ENCODE measurements at places on chromosomes 5 and 9. TPM values are rescaled to one million over a fixed set of nuclear protein-coding genes. Genes with fewer than 3 reads are reported as not detected.

GRCh38 chr5:132760049-132760420, 12.8 kb downstream of the CCNI2 start:
- no peak for DNase-seq
- no peaks in the 10 kb centered on the region for H3K4me1 ChIP-seq
- no peak overlapping the region for H3K4me3 ChIP-seq
- no peaks in the 10 kb centered on the region for H3K27me3 ChIP-seq
- no peak overlapping the region for H3K27ac ChIP-seq

SARDH gene
- total RNA-seq = 3.0 TPM

PDE6A gene
- total RNA-seq = not detected

DNA sequence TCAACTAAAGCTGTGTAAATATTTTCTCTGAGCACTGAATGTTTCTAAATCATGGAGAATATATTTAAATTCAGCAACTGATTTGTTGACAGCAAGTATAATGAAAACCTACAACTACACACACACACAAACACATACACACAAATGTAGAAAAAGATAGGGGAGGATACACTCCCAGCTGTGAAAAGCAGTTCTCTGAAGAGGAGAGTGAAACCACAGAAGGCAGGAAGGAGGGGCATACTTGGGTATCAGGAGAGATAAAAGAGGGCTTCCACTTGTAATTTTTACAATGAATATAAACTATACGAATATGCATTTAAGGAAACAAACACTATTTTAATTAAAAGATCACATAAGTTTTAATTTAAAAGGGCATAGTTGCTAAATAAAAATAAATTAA, 227.8 kb upstream of the SLC24A2 start:
- no peaks in the 10 kb centered on the region for H3K36me3 ChIP-seq
- no peak overlapping the region for H3K27ac ChIP-seq
- H3K27me3 ChIP-seq = no peaks in the 10 kb centered on the region
- no peak overlapping the region for H3K4me3 ChIP-seq
- H3K4me1 ChIP-seq = no peaks in the 10 kb centered on the region
- DNase-seq = no peak

DNA sequence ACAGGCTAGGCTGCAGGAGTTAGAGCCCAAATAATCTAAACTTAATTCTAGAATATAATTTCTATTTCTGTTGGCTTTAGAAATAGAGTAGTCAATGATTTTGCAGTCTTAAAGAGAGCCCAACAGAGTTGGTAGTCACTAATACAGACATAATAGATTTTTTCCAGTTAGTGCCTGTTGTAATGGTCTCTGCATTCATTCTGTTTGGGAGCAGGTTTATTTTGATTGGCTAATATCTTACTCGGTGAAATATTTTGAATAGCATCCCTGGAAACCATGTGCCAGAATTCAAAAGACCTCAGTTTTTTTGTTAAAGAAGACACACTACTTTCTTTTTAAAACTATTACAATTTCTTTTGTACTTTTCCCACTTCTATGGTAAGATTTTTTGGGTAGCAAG, 107.2 kb downstream of the RASGRF2 start:
- H3K27ac ChIP-seq = no peak overlapping the region
- no peaks in the 10 kb centered on the region for H3K36me3 ChIP-seq
- no peak overlapping the region for H3K4me3 ChIP-seq
- peaks cover 7% of the 10 kb centered on the region for H3K4me1 ChIP-seq
- no peaks in the 10 kb centered on the region for H3K27me3 ChIP-seq

DNA sequence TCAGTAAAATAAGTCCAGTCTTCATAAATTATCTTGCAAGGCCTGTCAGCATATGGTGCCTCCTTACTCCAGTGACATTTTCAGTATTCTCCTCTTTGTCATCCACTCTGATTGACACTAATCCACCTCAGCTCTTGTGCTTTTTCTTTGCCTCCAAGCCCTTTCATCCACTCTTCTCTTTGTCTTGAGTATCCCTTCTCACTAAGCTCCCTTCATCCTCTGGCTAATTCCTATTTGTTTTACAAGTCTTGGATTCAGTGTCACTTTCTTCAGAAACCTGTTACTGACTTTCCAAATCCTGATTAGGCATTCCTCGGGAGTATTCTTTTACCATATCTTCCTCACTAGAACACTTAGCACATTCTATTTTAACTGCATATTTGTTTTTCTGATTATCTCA, 100.6 kb upstream of the VCAN start:
- H3K27ac ChIP-seq = no peak overlapping the region
- DNase-seq = no peak
- no peaks in the 10 kb centered on the region for H3K4me1 ChIP-seq
- no peaks in the 10 kb centered on the region for H3K36me3 ChIP-seq

BHMT2 gene
- total RNA-seq = 15.1 TPM

QRFP gene
- not detected for total RNA-seq

CNTLN gene
- 19.9 TPM for total RNA-seq

GRCh38 chr5:72459089-72459661, 48.0 kb downstream of the ZNF366 start:
- no peak overlapping the region for H3K4me3 ChIP-seq
- H3K36me3 ChIP-seq = no peaks in the 10 kb centered on the region
- H3K27ac ChIP-seq = peak overlapping the region; percentile 55

ACOT12 gene
- not detected for total RNA-seq

- H3K36me3 ChIP-seq = no peaks in the 10 kb centered on the region
- H3K27me3 ChIP-seq = no peaks in the 10 kb centered on the region
- no peaks in the 10 kb centered on the region for H3K4me1 ChIP-seq
- DNase-seq = no peak
- no peak overlapping the region for H3K27ac ChIP-seq
These were observed 41.9 kb upstream of the CFAP157 start for GRCh38 chr9:127664678-127665507.

GRCh38 chr5:8961956-8962355, 583.9 kb downstream of the SEMA5A start:
- H3K4me3 ChIP-seq = no peak overlapping the region
- no peaks in the 10 kb centered on the region for H3K4me1 ChIP-seq
- H3K27ac ChIP-seq = no peak overlapping the region
- H3K36me3 ChIP-seq = no peaks in the 10 kb centered on the region
- no peak for DNase-seq

- no peaks in the 10 kb centered on the region for H3K36me3 ChIP-seq
- H3K4me1 ChIP-seq = peaks cover 35% of the 10 kb centered on the region
- H3K27ac ChIP-seq = no peak overlapping the region
- H3K27me3 ChIP-seq = no peaks in the 10 kb centered on the region
- DNase-seq = no peak
- no peak overlapping the region for H3K4me3 ChIP-seq
These were observed 155.2 kb downstream of the GAS1 start for GRCh38 chr9:86792136-86792535.

DNA sequence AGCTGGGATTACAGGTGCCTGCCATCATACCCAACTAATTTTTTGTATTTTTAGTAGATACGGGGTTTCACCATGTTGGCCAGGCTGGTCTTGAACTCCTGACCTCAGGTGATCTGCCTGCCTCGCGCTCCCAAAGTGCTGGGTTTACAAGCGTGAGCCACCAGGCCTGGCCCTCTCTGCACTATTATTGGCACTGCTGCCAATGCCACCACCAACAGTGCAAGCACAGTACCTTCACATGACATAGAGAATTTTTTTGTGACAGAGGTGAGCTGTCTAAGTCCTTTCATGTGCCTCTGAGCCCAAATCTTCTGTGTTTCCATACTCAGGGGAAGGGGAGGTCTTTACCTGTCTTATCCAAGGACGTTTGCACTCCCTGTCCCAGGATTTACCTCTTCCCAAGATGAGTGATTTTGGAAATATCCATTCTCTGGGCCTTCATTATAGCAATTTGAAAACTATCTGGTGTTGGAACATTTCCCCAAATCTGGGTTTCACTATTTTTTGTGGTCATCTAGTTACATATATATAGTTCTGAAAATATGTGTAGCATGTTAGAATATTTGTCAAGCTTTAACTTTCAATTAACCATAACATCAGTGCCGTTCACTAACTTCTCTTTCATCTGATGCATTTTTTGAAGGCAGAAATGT, 5.4 kb upstream of the CD180 start:
- no peak for DNase-seq
- no peaks in the 10 kb centered on the region for H3K27me3 ChIP-seq
- H3K4me3 ChIP-seq = no peak overlapping the region
- H3K27ac ChIP-seq = no peak overlapping the region

- no peaks in the 10 kb centered on the region for H3K27me3 ChIP-seq
- H3K36me3 ChIP-seq = no peaks in the 10 kb centered on the region
- no peak overlapping the region for H3K27ac ChIP-seq
These were observed 40.7 kb downstream of the TRIP13 start for GRCh38 chr5:933251-933861.

DNA sequence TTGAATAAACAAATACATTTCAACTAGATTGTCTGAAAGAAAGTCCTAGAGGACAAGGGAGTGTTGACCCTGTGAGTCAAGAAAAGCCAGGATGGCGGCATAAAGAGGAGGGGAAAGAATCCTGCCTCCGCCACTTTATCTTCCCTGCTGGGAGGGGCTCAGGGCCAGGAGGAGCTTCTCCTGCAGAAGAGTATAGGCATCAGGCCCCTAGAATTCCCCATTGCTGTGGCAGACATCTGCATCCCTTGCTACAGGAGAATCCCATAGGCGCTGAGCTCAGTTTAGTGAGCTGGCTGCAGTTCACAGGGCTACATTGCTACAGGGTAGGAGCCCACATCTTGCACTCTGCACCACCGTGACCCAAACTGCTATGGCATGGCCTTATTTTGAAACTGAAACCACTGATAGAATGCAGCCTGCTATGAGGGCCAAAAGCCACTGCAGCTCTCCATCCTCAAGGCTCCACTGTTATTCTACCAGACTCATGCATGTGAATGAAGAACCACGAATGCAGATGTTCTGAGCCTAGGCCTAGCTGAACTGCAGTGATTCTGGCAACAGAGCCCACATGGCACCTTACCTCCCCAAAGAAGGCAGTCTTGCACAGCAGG, 941.4 kb upstream of the CTNND2 start:
- H3K27me3 ChIP-seq = no peaks in the 10 kb centered on the region
- no peak overlapping the region for H3K27ac ChIP-seq
- DNase-seq = no peak
- no peaks in the 10 kb centered on the region for H3K36me3 ChIP-seq
- no peaks in the 10 kb centered on the region for H3K4me1 ChIP-seq
- no peak overlapping the region for H3K4me3 ChIP-seq

CACNA1B gene
- total RNA-seq = 0.33 TPM

DNA sequence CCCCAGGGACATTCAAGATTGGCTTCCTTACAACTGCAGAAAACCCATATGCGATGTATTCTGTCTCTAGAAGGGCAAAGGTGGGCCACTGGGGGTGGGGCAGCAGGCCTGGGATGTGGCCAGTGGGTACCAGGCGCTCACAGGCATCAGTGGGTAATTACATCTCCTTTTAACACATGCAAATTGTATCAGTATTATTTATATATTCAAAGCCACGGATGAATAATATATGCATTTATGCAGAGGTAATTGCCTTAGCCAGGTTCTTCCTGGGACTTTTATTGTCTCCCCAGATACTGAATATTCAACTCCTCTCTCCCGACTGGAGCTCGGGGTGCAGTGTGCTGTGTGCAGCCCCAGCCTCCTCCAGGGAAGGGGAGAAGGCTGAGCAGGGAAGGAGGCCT, 109.4 kb upstream of the MVB12B start:
- H3K4me1 ChIP-seq = no peaks in the 10 kb centered on the region
- H3K4me3 ChIP-seq = no peak overlapping the region
- no peak for DNase-seq
- peaks cover 1% of the 10 kb centered on the region for H3K27me3 ChIP-seq

AK6 gene
- 24.1 TPM for total RNA-seq

DNA sequence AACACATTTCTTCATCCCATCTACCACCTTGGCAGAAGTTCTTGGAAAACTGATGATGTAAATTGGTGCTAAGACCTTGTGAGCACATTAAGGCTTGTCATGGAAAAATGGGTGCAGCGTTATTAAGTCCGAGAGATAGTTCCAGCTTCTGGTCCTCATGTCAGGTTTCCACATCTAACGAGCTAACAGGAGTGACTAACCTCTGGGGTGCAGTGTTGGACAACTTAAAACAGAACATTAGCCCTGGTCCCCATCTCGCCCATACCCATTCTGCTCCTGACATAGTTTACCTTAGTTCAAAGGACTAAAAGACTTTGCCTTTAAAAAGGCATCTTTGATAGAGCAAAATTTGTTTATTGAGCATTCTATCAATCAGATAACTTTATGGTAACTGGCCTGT, 128.0 kb downstream of the SLC1A3 start:
- no peak overlapping the region for H3K4me3 ChIP-seq
- no peak overlapping the region for H3K27ac ChIP-seq
- no peaks in the 10 kb centered on the region for H3K36me3 ChIP-seq
- no peaks in the 10 kb centered on the region for H3K4me1 ChIP-seq
- DNase-seq = no peak
- H3K27me3 ChIP-seq = peaks cover 3% of the 10 kb centered on the region

- no peak overlapping the region for H3K4me3 ChIP-seq
- H3K36me3 ChIP-seq = peaks cover 7% of the 10 kb centered on the region
These were observed 37.3 kb downstream of the ERCC6L2 start for GRCh38 chr9:95912773-95913172.

DNA sequence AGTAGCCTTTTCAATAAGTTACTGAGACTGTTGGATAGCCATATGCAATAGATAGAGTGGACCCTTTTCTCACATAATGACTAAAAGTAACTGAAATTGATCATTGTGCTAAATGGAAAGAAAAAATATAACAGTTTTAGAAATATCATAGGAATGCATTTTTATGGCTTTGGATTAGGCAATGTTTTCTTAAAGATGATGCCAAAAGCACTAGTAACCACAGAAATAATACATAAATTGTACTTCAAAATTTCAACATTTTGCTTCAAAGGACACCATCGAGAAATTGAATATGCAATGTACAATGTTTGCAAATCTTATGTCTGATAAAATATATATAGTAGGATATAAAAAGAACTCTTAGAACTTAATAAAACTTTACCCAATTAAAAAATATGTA, 1267.5 kb upstream of the CDH9 start:
- no peak overlapping the region for H3K4me3 ChIP-seq
- no peak for DNase-seq
- no peaks in the 10 kb centered on the region for H3K4me1 ChIP-seq
- no peaks in the 10 kb centered on the region for H3K27me3 ChIP-seq
- no peak overlapping the region for H3K27ac ChIP-seq

IFNK gene
- not detected for total RNA-seq

THBS4 gene
- 142 TPM for total RNA-seq

PCDHAC2 gene
- 2.1 TPM for total RNA-seq

GRCh38 chr9:99966716-99967115, 60.3 kb downstream of the STX17 start:
- no peak for DNase-seq
- peaks cover 14% of the 10 kb centered on the region for H3K36me3 ChIP-seq
- H3K4me3 ChIP-seq = no peak overlapping the region
- H3K27ac ChIP-seq = no peak overlapping the region
- no peaks in the 10 kb centered on the region for H3K27me3 ChIP-seq

NCS1 gene
- total RNA-seq = 95.3 TPM

C9 gene
- not detected for total RNA-seq

TOR1B gene
- 22.9 TPM for total RNA-seq

- no peaks in the 10 kb centered on the region for H3K36me3 ChIP-seq
These were observed 355.9 kb downstream of the RAB3C start for GRCh38 chr5:58938563-58939424.
